ENCODE measurements at places on chromosomes 6 and 20. TPM values are rescaled to one million over a fixed set of nuclear protein-coding genes. Genes with fewer than 3 reads are reported as not detected.
A peak's percentile ranks its signal among the peaks of the same experiment; 100 is the strongest.

DNA sequence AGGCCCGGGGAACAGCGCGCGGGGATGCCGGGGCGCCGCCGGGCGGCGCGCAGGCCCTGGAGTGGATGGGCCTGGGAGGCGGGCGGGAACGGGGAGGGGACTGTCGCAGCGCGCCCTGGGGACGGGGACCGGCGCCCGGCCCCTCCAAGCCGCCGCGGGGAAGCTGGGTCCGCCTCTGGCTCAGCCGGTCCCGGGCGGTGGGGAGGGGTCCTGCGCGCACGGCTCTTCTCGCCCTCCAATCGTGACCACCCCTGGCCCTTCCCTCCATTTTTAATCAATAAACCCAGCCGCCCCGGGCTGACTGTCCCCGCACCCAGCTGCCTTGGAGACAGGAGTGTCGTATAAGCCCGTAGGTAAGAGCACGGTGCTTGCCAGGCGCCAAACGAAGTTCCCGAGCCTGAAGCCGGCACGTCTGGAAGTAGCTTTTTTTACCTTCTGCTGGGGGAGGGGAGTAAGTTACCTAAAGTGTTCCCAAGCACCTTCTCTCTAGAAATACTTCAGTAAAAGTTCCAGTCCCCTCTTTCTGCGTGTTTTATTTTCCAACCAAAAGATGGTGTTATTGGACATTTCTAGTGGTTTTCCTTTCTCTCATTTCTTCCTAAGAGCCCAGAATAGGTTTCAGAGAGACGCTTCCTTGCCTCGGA, 780 bp upstream of the TAF4 start:
- peak; percentile 24 for DNase-seq

- peak; percentile 11 for DNase-seq
These were observed 21.6 kb downstream of the DSE start for GRCh38 chr6:116392132-116393013.

DNA sequence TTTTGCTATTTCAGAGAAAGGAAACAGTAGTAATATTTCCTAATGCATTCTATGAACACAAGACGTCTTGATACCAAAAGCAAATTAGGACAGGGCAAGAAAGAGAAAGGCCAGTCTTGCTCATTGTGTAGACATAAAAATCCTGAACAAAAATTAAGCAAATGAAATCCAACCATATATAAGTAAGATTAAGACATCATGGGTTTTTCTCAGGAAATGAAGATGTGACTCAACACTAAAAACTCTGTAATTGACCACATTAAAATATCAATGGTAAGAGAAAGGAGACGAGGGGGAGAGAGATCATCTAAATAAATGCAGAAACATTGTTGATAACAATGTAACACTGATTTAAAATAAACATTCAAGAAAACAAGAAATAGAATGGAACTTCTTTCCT, 205.4 kb downstream of the SOD2 start:
- DNase-seq, result no peak

The FAM217A gene
- not detected for total RNA-seq

GRCh38 chr20:5785146-5785545, 34.9 kb downstream of the SHLD1 start:
- no peak for DNase-seq

DNA sequence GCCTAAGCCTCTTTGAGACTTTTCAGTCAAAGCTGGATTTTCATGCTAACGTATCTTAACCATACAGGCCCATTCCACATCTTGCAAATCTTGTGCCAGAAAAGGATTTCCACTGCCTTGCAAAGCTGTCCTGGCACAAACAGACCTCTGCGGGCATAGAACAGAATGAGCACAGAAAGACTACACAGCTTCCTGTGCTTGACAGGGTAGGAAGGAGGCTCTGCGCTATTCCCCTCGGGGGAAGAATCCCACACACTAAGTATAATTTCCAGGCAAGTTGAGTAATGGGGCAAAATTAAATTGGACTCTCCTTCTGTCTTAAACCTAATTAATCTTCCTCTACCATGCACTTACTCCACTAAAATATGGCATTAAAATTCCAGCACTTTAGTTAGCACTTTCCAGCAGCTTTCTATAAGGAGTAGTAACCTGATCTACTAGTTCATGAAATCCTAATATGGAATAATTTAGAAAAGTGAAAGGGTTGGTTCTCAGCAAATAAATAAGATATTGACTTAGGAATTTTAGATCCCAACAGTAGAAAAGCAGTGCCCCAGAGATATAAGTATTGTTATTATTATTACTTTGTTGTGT, 532.1 kb upstream of the JAG1 start:
- DNase-seq, result no peak

DNA sequence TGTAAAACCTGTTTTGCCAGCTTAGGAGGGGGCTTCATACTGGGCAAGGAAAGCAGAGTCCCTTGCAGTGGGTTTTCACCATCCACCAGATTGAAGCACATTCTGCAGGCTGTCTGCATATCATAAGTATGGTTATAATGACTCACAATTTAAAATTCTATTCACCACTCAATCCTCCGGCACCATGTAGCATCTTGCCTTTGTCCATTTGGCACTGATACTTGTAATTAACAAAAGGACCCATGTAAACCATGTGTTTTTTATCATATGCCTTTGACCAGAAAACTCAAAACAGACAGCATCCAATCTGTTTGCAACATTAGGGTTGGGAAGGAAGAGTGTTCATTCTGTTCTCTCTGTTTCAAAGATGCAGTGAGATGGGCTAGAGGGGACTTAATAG, 3.0 kb downstream of the CD83 start:
- no peak for DNase-seq

DNA sequence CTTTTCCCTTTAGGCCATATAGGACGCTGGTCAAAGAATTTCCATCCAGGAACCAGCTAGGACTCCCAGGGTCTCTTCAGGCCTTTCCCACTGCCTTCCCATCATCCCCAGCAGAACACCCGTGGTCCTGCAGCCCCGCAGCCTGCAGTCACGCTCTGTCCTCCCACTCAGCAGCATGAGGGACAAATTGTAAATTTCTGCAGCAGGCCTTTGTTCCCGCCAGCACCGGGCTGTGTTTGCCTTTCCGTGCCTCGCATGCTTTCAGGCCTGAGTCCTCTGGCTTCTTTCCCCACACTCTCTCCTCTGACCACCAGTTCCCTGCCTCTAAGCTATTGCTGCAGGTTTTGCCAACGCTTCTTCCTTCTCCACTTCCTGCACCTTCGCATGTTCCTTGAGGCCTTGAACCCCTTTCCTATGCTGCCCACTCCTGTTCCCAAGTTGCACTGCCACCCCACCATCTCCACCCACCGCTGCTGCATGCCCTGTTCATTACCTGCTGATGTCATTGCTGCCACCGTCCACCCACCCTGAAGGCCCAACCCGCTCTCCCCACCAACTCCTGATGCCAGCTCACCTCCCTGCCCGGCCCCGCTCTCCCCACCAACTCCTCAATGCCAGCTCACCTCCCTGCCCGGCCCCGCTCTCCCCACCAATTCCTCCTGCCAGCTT, 49.8 kb downstream of the RNASET2 start:
- no peak for DNase-seq

The HTR1E gene
- total RNA-seq, result not detected

The IRF4 gene
- 16.6 TPM for total RNA-seq

GRCh38 chr6:125258651-125259353, 43.0 kb downstream of the HDDC2 start:
- no peak for DNase-seq

DNA sequence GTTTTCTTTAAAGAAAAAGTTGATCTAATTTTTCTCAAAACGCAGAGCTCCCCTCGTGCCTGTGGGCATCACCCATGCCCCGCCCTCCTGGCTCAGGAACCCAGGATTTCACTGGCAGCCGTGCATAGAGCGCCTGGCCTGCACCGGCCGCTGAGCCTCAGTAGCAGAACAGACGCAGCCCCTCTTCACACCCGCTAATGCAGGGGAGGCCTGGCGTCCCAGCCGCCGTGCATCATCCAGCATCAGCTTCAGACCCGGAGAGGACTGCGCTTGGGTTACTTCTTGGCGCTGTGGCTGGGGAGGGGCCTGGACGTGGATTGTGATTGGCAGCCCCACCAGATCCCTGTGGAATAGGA, 18.1 kb downstream of the RBM38 start:
- no peak for DNase-seq

The FNDC1 gene
- total RNA-seq, result not detected

DNA sequence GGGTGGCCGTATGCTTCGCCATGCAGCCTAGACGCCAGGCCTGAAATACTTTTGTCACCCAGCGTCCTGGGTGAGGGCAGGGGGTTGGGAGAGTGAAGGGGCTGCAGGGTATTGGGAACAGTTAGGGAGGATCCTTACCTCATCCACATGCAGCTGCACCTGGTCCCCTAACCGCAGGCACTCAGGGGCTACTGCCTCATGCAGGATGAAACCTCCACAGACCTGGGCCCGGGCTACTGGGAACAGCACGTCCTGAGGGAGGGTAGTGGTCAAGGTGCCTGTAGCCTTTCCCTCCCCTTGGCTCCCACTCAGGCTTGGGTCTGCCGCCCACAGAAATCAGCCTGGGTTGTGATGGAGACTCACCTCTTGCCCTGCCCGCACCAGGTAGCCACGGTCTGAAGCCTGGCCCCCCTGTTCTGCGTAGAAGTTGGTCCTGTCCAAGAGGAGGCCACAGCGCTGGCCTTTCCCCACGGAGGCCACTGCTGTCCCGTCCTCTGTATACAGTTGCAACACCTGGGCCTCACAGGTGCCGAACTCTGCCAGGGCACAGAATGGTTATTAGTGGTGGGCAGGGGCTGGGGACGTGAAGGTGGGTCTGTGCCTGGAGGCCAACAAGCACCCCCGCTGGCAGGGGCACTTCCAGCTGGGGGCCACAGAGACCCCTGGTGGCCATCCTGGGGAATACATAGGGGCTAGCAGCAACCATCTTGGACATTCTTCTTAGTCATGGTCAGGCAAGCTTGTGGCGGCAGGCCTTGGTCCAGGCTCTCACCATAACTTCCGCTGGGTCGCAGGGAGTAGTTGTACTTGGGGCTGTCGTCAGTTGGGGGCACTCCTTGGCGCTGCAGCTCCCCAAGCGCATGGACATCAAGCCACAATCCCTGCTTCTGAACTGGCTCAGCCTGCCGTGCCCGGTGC, 8.6 kb downstream of the AARS2 start:
- DNase-seq, result peak; percentile 26

GRCh38 chr6:151805286-151805840, 2.1 kb upstream of the ESR1 start:
- no peak for DNase-seq

DNA sequence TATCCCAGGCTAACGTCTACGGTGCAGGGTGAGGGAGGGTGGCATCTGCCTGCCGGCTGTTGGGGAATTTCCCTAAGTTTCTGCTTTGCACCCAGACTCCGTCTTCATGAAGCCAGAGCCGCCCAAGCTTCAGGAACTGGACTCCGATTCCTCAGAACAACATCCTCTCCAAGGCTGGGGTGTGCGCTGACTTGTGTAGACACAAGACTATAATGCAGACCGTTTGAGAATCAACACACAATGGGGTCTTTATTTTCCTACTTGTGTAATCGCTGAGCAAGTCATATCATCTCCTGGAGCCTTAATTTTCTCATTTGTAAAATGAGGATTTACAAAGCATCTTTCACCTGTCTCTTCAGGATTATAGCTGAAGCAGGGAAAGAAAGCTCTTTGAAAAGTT, 160.5 kb upstream of the AGPAT4 start:
- no peak for DNase-seq

- no peak for DNase-seq
These were observed 140.3 kb upstream of the RUNX2 start for GRCh38 chr6:45187836-45188235.

The TUBB gene
- 104 TPM for total RNA-seq

DNA sequence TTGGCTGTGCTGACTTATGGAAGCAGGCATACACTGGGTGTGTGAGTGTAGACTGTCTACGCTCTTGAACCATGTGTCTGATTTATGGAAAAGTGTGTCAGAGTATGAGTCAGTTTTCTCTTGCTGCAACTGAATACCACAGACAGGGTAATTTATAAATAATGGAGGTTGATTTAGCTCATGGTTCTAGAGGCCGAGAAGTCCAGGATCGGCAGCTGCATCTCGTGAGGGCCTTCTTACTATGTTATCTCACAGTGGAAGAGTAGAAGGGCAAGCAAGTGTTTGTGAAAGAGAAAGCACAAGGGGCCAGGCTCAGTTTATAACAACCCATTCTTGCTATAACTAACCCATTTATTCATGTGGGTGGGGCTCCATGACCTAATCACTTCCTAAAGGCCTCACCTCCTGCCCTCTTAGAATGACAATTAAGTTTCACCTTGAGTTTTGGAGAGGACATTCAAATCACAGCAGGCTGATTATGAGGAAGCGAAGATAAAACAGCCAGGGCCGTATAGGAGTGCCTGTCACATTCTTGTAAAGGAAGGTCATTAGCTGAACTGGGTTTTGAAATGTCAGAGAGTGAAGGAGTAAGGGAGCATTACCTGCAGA, 6.7 kb downstream of the GPR31 start:
- DNase-seq, result no peak

Data from T-helper 17 cell (primary cell).